ENCODE measurements at places on chromosomes 11 and 22.

DNA sequence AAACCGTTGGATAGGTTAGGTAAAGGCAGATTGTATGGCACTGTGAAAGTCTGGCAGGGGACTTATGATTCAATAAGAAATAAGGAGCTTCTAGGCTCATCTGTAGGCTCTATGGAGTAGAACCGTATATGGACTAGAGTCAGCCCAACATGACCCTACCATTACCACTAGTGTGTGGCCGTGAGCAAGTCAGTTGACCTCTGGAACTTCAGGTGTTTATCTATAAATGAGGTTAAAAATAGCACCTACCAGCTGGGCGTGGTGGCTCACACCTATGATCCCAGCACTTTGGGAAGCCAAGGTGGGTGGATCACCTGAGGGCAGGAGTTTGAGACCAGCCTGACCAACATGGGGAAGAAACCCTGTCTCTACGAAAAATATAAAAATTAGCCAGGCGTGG is 4.4 kb downstream of the HINFP start:
- no peak for DNase-seq

GRCh38 chr22:48931452-48931851 is 896.2 kb downstream of the BRD1 start:
- DNase-seq = no peak

DNA sequence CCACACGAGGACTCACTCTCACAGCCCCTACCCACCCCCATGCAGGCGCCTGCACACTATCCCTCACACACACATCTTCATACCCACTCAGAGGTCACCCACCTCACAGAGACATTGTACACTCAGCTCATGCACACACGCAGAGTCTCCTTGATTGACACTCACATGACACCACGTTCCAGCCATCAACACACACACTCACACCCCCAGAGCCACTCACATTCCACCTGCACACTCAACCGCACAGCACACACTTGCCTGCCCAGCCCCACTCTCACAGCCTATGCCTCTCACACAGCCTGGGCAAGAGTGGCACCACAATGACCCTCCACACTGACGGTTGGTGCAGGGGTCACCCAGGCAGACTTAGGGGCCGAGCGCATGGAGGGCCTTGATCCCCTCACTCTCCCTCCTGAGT is 2.2 kb downstream of the SPI1 start:
- DNase-seq = no peak

DNA sequence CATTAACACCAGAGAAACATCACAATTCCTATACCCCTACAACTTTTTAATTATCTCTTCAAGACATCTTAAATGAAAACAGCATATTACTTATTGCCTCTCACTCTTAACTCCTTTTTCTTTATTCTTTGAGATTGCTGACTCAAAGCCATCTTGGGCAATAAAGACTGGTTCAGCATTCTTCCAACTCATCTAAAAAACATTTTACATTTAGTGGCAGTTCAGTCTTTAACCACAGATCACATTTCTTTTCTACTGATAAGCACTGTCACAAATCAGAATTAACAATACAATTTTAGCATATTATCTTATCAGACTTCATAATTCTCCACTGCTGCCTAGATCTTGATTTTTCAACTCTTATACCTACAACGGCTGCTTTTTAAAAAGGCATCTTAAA is 34.0 kb downstream of the SIK3 start:
- no peak for DNase-seq

- DNase-seq = no peak
These were observed 27.0 kb downstream of the FADS2 start for GRCh38 chr11:61854966-61855714.

- no peak for DNase-seq
These were observed 144.4 kb upstream of the SESN3 start for GRCh38 chr11:95375451-95375850.

DNA sequence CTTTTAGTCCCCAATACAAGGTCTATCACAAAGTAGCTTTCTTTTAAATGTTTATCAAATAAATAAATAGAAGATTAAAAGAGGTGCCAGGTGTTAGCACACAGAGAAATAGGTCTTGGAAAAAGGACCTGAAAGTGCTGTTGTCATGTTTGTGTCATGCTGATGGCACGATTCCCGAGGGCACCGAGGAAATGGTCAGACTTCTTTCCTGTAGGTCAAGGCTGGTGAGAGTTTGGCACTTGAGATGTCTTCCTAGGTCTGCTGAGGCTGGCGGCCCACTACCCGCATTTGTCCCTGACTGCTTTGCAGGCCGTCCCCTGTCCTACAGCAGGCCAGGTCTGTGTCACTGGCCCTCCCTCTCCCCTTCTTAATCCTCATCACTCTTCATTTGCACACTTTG is 112.1 kb downstream of the ATXN10 start:
- DNase-seq = no peak

DNA sequence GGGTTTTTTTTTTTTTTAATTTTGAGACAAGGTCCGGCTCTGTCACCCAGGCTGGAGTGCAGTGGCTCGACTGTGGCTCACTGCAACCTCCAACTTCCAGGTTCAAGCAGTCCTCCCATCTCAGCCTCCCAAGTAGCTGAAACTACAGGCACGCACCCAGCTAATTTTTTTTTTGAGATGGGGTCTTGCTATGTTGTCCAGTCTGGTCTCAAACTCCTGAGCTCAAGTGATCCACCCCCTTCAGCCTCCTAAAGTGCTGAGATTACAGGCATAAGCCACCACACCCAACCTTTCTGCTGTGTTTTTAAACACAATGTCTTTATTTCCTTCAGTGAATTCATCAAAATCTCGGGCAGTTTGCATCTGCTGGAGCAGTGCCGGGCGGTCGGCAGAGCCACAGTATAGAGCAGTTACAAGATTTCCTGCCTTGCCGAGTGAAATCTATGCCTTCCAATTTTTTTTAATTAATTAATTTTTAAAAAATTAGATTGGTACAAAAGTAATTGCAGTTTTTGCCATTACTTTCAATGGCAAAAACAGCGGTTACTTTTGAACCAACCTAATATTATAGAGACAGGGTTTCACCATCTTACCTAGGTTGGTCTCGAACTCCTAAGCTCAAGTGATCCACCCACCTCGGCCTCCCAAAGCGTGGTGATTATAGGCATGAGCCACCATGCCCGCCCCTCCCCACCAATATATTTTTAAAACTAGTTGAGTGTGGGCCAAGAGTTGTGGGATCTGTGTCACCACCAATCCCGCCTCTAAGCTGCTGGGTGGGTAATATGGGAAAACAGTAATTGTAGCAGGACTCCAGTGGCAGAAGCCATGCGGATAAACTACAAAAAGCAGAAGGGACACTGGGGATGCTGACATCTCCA is 2.7 kb upstream of the ACY3 start:
- DNase-seq = no peak

- DNase-seq = no peak
These were observed 31.8 kb upstream of the RFPL3 start for GRCh38 chr22:32325811-32326237.

DNA sequence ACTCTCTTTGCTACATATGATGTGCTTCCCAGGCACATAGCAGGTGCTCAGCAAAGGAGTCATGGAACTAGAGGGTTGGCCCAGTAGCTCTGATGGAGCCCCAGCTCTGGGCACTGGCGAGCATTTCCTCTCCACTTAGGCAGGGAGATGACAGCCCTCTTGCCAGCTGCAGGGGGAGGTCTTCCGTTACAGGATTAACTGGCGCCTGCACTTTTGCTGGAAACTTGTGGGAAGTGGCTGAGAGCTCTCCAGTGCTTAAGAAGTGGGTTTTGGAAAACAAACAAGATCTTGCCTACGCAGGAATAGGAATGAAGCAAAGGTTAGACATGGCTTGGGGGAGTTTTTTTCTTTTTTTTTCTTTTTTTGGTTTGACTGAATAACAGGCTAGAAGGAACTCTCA is 75.5 kb downstream of the MICAL2 start:
- no peak for DNase-seq

DNA sequence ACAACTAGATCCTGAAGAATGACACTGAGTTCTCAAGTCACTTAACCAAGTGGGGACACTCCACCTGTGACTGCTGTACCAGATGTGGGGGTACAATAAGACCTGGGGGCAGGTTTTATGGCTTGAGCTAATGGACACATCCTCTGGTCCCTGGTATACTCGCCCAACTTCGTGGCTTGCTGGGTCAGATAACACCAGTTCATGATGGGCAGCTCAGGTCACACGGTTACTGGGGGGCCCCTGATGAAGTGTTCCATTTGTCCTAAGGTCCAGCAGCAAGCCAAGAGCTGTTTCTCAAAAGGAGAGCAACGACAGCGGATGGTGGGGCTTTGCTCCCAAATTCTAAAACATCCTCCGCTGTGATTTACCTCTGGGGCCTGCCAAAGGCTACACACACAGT is 1368.4 kb downstream of the BRD1 start:
- no peak for DNase-seq

DNA sequence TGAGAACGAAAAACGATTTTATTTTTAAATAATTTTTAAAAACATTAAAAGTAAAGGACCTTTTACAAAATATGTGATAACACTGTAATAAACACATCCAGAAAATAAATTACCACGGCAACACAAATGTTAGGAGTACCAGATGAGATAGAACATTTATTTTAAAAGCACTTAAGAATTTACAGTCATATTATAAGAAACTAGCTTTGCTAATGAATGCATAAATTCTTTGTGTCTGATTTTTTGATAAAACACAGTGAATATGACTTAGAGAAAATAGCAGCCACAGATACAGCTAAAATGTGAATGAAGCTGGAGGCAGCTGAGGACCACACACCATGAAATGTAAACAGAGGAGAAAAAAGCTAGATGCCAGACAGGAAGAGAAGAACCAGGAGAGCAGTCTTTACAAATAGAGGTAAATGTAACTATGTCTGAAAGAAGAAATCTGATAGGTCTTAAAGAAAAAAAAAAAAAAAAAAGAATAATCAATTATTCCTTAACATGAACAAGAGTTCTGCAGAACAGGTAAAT is 14.6 kb downstream of the CCDC34 start:
- peak; percentile 81 for DNase-seq

DNA sequence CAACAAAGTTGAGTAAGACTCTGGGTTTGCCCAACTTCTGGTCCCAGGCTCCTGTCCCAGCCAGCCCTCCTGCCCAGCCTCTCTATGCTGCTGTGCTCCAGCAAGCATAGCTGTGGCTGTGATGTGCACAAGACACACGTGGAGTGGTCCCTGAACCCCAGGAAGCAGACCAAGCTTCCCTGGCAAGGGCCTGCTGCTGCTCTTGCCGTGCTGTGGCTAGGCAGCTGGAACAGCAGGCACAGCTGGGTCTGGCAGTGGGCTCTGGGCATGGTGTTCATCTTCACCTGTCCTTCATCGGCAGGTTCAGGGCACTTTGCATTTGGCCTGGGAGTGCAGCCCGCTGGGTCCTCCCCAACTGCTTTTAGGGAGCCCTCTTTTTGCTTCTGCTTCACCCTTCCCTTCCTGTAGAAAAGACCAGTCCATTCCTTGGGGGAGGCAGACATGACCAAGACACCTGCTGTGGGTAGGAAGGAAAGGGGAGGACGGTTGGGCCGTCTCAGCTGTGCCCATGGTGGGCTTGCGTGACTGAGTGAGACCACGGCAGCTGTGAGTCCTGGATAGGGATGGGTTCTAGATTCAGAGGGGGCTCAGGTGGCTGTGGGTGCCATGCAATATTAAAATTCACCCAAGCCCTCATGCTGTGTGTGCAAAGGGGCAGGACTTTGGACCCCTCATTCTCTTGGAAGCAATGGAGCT is 26.1 kb upstream of the ETS1 start:
- DNase-seq = no peak

- DNase-seq = no peak
These were observed 765.4 kb upstream of the ANO3 start for GRCh38 chr11:25566298-25567200.

DNA sequence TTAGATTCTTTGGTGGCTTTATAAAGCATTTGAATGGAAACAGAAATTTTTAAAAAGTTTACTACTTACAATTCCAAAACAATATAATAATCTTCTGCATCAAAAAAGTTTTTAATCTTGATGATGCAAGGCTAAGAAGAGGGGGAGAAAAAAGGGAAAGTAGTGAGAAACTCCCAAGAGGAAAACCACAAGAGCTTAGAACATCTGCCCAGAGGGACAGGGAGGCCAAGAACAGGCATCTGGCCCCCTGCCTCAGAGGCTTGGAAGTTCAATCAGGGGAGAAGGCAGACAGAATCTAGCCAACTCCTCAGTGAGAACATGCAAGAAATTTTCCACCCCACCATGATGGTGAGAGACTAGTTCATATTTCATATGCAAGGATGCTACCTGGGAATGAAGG is 23.8 kb upstream of the TTC28 start:
- no peak for DNase-seq

DNA sequence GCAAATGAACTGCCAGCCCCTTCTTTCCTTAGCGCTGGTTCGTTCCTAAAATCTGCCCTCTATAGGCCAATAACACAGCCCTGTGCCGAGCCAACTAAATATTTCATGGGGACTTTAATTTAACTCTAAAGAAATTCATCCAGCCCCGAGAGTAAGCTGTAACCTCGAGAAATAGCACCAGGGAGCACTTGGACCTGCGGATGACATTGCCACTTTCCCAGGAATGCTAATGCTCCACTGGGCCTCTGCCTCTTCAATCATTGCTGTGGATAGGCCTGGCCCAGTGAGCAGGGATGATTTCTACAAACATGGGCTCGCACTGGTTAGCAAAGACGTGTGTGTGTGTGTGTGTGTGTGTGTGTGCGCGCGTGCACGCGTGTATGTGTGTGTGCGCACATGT is 95.3 kb upstream of the TBCEL start:
- no peak for DNase-seq

DNA sequence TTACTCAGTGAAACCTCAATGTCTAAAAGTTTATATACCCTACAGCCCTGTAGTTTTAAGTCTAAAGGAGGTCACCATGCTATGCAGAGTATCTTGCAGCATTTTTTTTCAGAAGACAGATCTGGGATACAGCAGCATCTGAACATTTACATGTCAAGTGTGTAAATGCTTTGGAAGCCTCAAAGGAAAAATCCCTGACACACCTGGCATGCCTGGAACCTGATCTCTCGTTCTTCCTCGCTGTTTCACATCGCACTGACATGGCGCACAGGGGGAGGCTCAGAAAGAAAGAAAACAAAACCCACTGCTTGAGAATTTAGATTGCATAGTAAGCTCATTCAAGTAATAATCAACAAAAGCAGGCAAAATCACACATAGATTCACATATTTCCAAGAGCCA is 31.0 kb downstream of the PAX6 start:
- DNase-seq = no peak

DNA sequence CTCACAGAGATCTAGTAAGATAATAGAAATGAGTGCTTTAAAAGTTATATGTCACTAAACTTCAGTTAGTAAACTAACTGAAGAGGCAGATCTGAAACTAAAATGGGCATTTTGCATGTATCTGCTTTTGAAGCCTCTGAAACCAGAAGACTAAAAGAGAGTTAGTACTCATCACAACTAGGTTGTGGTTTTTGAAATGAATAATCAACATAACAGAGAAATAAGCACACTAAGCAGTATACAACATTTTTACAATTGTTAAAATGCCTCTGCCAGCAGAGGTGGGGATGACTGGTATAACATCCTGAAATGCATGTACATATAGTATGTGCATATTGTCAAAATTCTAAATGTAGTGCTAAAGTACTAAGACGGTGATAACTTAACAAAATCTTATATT is 564.5 kb downstream of the DLG2 start:
- no peak for DNase-seq

GRCh38 chr11:78653294-78653909 is 78.7 kb upstream of the NARS2 start:
- DNase-seq = no peak

Measured in NCI-H1417 treated with DMSO at 0.1 percent for 48 hours (cell line).